Activated naive CD4-positive, alpha-beta T cell treated with Interleukin-2 at 50 U/mL for 16 hours (primary cell): ENCODE measurements at places on chromosomes 16 and 17.

DNA sequence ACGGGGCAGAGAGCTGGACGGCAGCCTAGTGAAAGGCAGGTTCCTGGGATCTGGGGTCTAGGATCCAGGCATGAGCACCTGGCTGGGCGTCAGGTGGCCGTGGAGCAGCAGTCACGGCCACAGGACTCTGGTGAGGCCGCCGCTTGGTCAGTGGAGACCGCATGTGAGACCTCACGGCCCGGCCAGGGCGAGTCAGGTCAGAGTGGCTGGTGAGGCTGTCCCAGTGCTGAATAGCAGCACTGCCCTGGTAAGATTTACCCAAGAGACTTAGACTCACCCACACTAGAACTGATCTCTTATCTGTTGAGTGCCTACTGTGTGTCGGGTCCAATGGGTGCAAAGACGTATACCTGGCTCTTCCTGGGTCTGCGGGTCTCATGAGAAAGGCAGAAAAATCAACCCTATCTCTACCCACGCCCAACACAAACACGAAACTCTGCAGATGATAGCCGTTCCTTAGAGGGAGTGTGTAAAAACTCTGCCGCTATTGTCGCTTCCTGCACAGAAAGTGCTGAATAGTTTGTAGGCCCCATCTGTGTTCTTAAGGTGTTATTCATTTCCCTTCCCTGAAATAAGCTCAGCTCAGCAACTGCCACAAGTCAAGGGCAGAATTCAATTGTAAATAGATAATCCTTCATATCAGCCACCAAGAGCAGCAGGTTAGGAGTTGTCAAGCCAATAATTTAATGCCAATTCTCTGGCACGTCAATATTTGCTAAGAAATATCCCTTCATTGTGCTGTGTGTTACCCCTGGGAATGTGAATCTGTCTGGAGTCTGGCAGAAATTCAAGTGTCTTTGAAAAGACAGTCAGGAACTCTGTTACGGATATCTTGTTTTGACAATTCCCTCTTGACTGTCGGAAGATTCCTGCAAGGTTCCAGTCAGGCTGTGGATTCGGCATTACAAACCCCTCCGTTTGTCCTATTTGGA is 240.0 kb downstream of the NTN1 start:
- DNase-seq = no peak

DNA sequence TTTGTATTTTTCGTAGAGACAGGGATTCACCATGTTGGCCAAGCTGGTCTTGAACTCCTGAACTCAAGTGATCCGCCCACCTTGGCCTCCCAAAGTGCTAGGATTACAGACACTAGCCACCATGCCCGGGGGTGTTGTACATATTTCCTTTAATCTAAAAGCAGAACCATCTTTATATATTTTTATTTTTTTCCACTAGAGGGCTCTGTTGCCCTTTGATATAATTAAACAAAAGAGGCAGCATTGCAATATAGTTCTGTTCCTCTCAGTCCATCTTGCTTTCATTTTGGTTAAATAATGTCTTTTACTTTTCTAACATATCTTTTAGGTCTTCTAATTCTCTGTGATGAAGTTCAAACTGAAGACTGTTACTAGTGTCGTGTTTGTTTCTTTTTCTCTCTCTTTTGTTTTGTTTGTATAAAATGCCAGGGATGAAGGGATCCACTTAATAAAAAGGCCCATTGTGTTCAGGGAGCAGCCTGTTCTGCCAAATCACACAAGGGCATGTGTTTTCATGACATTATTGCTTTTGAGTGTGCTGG is 23.4 kb downstream of the WWOX start:
- peak; percentile 24 for DNase-seq

- DNase-seq = no peak
Observed at GRCh38 chr16:14017886-14018285, 53.2 kb upstream of the MRTFB start.

DNA sequence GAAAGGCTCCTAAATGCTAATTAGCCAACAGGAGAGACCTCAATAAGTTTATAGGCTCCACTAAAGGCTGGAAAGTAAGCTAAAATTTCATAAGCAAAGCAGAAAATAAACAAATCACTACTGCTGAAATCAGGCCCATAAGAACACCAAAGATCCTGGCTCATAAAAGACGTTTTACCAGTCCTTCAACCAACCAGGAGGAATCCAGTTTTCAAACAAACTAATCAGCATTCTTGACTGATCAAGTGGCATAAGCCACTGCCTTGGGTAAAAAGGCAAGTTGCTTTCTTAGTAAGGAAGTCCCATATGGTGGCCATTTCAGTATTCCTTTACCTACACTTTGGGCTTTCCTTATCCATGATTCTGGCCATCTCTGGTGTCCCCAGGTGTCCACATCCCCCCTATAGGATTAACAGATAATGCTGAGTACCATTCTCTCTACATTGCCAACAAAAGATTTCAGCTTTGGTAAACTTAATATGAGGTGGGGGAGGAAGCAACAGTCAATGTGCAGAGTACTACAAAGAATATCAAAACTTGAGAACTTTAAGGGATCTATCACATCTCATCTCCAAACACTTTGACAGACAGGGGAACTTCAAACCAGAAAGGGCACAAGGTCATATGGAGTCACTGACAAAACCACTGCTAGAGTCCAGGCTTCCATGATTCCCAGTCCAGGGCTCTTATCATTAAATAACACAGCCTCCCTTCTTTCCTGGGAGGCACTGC is 1.3 kb downstream of the TOM1L2 start:
- DNase-seq = no peak

DNA sequence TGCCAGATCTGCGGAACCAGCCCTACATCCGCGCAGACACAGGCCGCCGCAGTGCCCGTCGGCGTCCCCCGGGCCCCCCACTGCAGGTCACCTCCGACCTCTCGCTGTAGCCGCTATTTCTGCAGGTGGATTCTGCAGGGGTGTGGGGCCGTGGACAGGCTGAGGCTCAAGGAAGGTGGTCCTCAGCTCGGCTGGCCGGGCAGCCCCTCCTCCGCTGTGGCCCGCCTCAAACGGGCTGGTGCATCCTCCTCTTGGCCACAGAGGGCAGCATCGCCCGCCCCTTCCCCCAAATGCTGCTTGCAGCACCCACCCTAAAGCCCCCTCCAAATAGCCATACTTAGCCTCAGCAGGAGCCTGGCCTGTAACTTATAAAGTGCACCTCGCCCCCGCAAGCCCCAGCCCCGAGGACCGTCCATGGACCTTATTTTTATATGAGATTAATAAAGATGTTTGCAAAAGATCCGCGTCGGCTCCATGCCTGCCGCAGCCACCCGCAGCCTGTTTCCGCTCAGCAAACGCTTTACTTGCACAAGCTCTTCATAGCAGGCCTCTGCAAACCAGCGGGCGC is 14.9 kb downstream of the SPATA32 start:
- DNase-seq = no peak

DNA sequence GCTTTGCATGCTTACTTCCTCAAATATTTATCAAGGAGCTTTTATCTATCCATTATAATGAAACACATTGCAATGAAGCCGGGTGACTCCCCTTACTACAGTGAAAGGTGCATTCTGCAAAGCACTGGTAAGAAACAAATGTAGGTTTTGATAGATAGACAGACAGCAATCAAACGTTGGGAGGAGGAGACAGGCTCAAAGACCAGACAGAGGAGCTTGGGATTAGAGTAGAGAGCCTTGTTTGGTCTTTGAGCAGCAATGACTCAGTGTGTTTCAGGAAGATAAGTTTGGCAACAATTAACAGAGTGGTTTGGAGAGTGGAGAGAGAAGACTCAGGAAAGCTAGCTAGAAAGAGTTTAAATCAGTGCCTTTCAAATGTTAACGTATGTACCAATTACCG is 68.8 kb downstream of the ZNF18 start:
- DNase-seq = no peak
